ENCODE measurements at places on chromosomes 16 and 17. TPM values are rescaled to one million over a fixed set of nuclear protein-coding genes. Genes with fewer than 3 reads are reported as not detected.

DNA sequence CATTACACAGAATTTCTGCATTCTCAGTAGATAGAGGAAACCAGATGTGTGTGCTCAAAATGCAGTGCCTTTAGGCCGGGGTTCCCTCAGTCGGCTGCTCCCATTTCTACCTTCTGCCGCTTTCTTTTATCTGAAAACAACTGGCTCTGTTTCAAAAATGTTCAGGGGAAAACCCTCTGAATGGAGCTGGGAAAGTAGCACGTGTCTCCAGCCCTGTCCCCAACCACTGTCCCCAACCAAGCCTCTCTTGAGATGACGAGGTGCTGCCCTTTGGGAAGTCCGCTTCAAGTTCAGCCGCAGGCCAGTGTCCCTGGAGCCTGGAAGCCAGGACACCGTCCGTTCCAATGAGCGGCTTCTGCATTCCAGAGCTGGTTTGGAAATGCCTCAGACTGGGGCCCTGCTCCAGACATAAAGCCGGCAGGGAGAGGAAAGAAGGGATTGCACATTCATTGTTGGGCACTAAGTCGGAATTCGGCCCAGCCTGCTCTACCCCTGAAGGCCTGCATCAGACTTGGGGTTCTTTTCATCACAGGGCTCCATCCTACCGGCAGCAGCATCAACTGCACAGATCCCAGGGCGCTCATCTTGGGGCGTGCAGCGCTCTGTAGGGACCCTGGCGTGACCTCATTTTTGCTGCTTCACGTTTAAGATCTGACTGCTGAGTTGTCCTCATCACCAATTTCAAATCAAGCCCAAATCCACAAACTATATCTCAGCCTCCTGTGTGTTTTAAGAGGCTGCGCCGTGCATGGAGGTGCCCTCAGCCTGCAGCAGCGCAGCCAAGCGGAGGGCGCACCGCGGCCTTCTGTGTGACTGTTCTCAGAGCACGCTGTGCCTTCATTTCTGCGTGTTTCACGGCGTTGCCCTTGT is 111.3 kb downstream of the BANP start:
- H3K4me1 ChIP-seq = peaks cover 28% of the 10 kb centered on the region
- H3K4me3 ChIP-seq = no peak overlapping the region
- no peaks in the 10 kb centered on the region for H3K27me3 ChIP-seq
- DNase-seq = peak; percentile 91
- H3K36me3 ChIP-seq = peaks cover 3% of the 10 kb centered on the region

GRCh38 chr17:60173304-60173819 is 23.6 kb downstream of the CA4 start:
- DNase-seq = no peak
- peaks cover 8% of the 10 kb centered on the region for H3K4me1 ChIP-seq
- H3K36me3 ChIP-seq = no peaks in the 10 kb centered on the region
- H3K4me3 ChIP-seq = no peak overlapping the region

The WIPF2 gene
- 7.6 TPM for total RNA-seq

The CLEC18A gene
- total RNA-seq = 0.33 TPM

The KRT9 gene
- total RNA-seq = not detected

GRCh38 chr16:78306361-78306760 is 206.9 kb downstream of the WWOX start:
- no peaks in the 10 kb centered on the region for H3K4me1 ChIP-seq
- H3K4me3 ChIP-seq = no peak overlapping the region
- no peak overlapping the region for H3K27ac ChIP-seq
- peak; percentile 6 for DNase-seq
- H3K36me3 ChIP-seq = no peaks in the 10 kb centered on the region

- H3K4me1 ChIP-seq = no peaks in the 10 kb centered on the region
- H3K4me3 ChIP-seq = no peak overlapping the region
Measured at GRCh38 chr16:89981414-89981813, 32.9 kb downstream of the DEF8 start.

GRCh38 chr17:50904518-50905459 is 38.6 kb upstream of the TOB1 start:
- no peaks in the 10 kb centered on the region for H3K36me3 ChIP-seq
- no peaks in the 10 kb centered on the region for H3K27me3 ChIP-seq
- H3K4me1 ChIP-seq = peaks cover 12% of the 10 kb centered on the region

DNA sequence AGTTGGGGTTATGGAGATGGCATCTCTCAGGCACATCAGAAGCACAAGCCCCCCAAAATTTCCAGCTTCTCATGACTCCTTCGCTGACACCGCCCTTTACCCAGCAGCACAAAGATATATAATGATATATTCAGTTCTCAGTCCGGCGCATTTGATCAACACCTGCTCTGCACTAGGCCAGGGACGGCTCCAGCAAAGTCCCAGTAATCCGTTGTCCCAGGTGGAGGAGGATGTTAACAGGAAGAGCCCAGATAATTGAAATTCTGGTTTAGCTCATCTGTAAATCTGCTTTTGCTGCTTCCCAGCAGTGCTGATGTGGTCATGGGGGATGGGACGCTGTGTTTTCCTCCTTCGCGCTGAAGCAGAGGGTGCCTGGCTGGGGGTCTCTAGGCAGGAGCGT is 131.5 kb downstream of the OR1D5 start:
- DNase-seq = no peak
- no peaks in the 10 kb centered on the region for H3K36me3 ChIP-seq
- no peak overlapping the region for H3K27ac ChIP-seq
- H3K4me1 ChIP-seq = no peaks in the 10 kb centered on the region
- H3K27me3 ChIP-seq = no peaks in the 10 kb centered on the region

DNA sequence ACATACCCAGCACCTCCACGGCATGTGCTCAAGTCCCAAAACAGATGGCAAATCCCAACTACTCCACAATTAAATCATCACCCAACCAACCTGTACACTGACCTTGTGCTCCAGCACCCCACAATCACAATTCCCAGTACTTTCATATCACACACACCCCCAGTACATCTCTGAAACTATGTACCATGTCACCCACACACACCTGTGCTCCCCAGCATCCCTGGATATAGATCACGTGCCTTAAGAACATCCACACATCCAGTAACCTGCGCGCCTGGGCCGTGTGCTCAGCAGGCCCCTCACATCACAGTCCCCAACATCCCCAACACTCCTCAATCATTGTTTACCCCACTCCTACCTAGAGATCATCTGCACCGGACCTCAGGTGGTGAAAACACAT is 2.1 kb downstream of the NLGN2 start:
- H3K27me3 ChIP-seq = no peaks in the 10 kb centered on the region
- no peak overlapping the region for H3K4me3 ChIP-seq
- no peak overlapping the region for H3K27ac ChIP-seq
- no peak for DNase-seq

DNA sequence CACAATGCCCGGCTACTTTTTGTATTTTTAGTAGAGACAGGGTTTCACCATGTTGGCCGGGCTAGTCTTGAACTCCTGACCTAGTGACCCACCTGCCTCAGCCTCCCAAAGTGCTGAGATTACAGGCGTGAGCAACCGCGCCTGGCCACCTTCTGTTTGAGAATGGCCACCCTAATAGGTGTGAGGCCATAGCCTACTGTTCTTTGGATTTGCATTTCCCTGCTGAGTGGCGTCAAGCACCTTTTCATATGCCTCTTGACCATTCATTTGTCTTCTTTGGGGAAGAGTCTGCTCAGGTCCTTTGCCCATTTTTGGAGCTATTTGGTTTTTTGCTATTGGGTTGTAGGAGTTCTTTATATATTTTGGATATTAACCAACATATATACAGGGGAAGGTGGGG is 276.7 kb downstream of the PARN start:
- no peak for DNase-seq
- no peaks in the 10 kb centered on the region for H3K4me1 ChIP-seq
- no peaks in the 10 kb centered on the region for H3K36me3 ChIP-seq
- no peak overlapping the region for H3K27ac ChIP-seq
- H3K27me3 ChIP-seq = peaks cover 3% of the 10 kb centered on the region

The FBXL19 gene
- 14.5 TPM for total RNA-seq

- H3K27me3 ChIP-seq = no peaks in the 10 kb centered on the region
- H3K36me3 ChIP-seq = peaks cover 19% of the 10 kb centered on the region
- H3K4me1 ChIP-seq = peaks cover 13% of the 10 kb centered on the region
- no peak overlapping the region for H3K4me3 ChIP-seq
- H3K27ac ChIP-seq = peak overlapping the region; percentile 63
Measured at GRCh38 chr17:34998205-34998604, 17.9 kb downstream of the LIG3 start.

- H3K4me1 ChIP-seq = no peaks in the 10 kb centered on the region
- H3K4me3 ChIP-seq = peak overlapping the region; percentile 6
- H3K36me3 ChIP-seq = no peaks in the 10 kb centered on the region
- H3K27ac ChIP-seq = peak overlapping the region; percentile 58
- peak; percentile 85 for DNase-seq
Measured at GRCh38 chr17:60901806-60902205, 224.2 kb downstream of the BCAS3 start.

The ZNF205 gene
- total RNA-seq = 16.4 TPM

The CDT1 gene
- 3.6 TPM for total RNA-seq

- peaks cover 43% of the 10 kb centered on the region for H3K4me1 ChIP-seq
- no peaks in the 10 kb centered on the region for H3K27me3 ChIP-seq
- H3K4me3 ChIP-seq = peak overlapping the region; percentile 36
- H3K27ac ChIP-seq = peak overlapping the region; percentile 95
- DNase-seq = peak; percentile 77
- no peaks in the 10 kb centered on the region for H3K36me3 ChIP-seq
Measured at GRCh38 chr16:73053364-73054124, 5.6 kb upstream of the ZFHX3 start.

The ALDOC gene
- total RNA-seq = 59.3 TPM

DNA sequence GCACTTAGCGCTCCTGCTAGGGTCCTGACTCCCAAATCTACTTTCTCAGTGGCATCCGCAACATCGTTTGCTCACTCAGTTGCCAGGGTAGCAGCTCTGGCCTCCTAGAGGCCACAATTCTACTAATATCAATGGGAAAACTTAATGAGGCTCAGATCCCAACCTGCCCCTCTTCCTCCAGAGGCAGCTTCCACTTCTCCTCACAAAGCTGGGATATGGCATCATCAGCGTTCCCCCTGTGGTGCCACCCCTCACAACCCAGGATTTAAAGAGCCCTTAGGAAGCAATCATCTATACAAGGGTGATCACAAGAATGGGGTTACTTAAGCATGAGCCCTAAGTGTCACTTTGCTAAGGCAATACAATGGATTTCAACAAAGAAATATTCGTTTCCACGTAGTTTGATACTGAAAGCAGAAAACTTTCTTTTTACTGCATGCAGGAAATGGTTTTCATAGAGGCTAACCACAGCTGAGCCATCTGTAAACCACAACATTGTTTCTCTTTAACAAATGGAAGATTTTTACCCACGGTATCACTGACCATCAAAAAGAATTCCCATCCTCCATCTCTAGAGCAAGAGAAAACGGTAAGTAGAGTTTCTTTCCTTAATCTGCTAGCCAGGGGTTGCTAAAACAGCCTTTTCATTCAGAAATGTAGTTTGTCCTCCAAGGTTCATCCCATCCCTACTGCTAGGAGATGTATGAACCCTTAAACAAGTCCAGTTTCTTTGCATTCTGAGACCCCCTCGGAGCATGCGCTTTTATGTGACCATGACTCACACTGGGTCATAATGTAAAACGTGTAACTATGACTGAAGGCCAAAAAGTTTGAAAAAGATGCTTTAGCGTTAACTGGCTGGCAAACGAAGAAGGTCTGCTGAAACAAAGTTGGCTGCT is 68.3 kb upstream of the BCAR1 start:
- DNase-seq = peak; percentile 95
- H3K27me3 ChIP-seq = no peaks in the 10 kb centered on the region
- H3K27ac ChIP-seq = peak overlapping the region; percentile 91
- H3K4me3 ChIP-seq = peak overlapping the region; percentile 22
- H3K36me3 ChIP-seq = no peaks in the 10 kb centered on the region

- H3K27me3 ChIP-seq = no peaks in the 10 kb centered on the region
- no peak for DNase-seq
- no peak overlapping the region for H3K27ac ChIP-seq
- H3K36me3 ChIP-seq = no peaks in the 10 kb centered on the region
- H3K4me1 ChIP-seq = peaks cover 6% of the 10 kb centered on the region
Measured at GRCh38 chr16:12336141-12336540, 359.6 kb downstream of the SNX29 start.

The TBC1D3H gene
- not detected for total RNA-seq

- DNase-seq = peak; percentile 27
- H3K27me3 ChIP-seq = no peaks in the 10 kb centered on the region
- H3K27ac ChIP-seq = peak overlapping the region; percentile 93
- peaks cover 8% of the 10 kb centered on the region for H3K4me1 ChIP-seq
- peak overlapping the region; percentile 49 for H3K4me3 ChIP-seq
- H3K36me3 ChIP-seq = peaks cover 48% of the 10 kb centered on the region
Measured at GRCh38 chr17:63826468-63827001, 696 bp upstream of the PSMC5 start.

The HLF gene
- 0.51 TPM for total RNA-seq

The TBC1D3 gene
- not detected for total RNA-seq

The TBC1D3G gene
- total RNA-seq = not detected

The SMIM36 gene
- total RNA-seq = not detected

- H3K4me1 ChIP-seq = peaks cover 2% of the 10 kb centered on the region
- H3K27me3 ChIP-seq = no peaks in the 10 kb centered on the region
- H3K4me3 ChIP-seq = no peak overlapping the region
- H3K36me3 ChIP-seq = no peaks in the 10 kb centered on the region
Measured at GRCh38 chr17:61443475-61443882, 8.7 kb upstream of the TBX4 start.

DNA sequence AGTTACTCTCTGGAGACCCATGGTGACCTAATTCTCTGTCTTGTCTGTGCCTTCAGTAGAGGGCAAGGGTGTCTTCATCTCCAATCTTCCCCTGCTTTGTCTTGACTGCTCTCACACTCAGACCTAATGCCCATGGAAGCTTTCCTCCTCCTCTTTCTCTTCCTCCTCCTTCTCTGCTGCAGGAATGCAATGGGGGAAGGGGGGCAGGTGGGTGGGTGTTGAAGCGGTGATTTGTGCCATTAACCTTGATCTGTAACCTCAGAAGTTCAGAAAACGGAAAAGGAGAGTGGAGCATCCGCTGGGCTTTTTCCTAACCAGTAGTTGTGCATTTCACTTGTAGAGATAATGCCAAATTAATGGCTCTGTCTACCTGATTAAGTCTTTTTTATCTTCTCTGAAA is 172.3 kb upstream of the CDH11 start:
- H3K27ac ChIP-seq = no peak overlapping the region
- no peaks in the 10 kb centered on the region for H3K4me1 ChIP-seq
- DNase-seq = no peak
- no peak overlapping the region for H3K4me3 ChIP-seq
- H3K27me3 ChIP-seq = no peaks in the 10 kb centered on the region
- no peaks in the 10 kb centered on the region for H3K36me3 ChIP-seq

GRCh38 chr17:35082073-35082657 is 18.7 kb upstream of the RFFL start:
- peak overlapping the region; percentile 11 for H3K27ac ChIP-seq
- peak overlapping the region; percentile 8 for H3K4me3 ChIP-seq
- peaks cover 24% of the 10 kb centered on the region for H3K4me1 ChIP-seq
- no peaks in the 10 kb centered on the region for H3K27me3 ChIP-seq
- H3K36me3 ChIP-seq = no peaks in the 10 kb centered on the region

DNA sequence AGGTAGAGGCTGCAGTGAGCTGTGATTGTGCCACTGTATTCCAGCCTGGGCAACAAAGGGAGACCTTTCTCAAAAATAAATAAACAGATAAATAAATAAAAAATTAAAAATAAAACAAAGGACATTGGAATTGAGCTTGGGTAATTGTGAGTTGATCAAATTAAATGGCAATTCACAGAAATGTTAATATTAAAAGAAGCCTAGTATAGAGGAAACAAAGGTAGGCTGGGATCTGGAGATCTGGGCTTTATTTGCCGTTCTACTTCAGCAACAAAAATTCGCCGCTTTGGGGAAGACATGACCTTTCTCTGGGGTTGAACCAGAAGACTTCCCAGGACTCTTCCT is 332 bp upstream of the VPS25 start:
- H3K4me3 ChIP-seq = peak overlapping the region; percentile 92
- H3K4me1 ChIP-seq = peaks cover 9% of the 10 kb centered on the region
- no peaks in the 10 kb centered on the region for H3K27me3 ChIP-seq
